ENCODE measurements at places on chromosomes 3 and 15. TPM values are rescaled to one million over a fixed set of nuclear protein-coding genes. Genes with fewer than 3 reads are reported as not detected.
A peak's percentile ranks its signal among the peaks of the same experiment; 100 is the strongest.

Gene ITIH1
- total RNA-seq: 1.3 TPM

Gene SLCO3A1
- total RNA-seq: 11.8 TPM

Gene THAP10
- total RNA-seq: 3.5 TPM

Gene LEKR1
- 0.43 TPM for total RNA-seq

Gene STRA6
- 4.5 TPM for total RNA-seq

DNA sequence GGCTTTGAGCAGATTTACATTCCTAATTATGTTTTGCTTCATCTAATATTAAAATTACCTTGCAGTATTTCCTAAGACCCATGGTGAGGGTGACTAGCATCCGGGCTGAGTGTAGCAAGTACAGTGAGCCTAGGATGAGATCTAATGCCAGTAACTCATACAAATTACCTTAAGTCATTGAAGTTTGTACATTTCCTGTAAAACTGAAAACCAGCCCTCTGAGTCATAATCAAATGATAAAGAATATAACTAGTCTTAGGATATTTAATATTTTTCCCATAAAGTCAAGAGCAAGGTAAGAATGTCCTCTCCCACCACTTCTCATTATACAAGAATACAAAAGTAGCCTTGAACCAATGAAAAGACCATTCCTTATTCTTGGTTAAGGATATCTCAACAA is 54.8 kb upstream of the CHRM5 start:
- H3K27me3 ChIP-seq: no peaks in the 10 kb centered on the region
- DNase-seq: no peak
- no peak overlapping the region for H3K4me3 ChIP-seq
- H3K36me3 ChIP-seq: no peaks in the 10 kb centered on the region
- H3K4me1 ChIP-seq: no peaks in the 10 kb centered on the region
- no peak overlapping the region for H3K27ac ChIP-seq

DNA sequence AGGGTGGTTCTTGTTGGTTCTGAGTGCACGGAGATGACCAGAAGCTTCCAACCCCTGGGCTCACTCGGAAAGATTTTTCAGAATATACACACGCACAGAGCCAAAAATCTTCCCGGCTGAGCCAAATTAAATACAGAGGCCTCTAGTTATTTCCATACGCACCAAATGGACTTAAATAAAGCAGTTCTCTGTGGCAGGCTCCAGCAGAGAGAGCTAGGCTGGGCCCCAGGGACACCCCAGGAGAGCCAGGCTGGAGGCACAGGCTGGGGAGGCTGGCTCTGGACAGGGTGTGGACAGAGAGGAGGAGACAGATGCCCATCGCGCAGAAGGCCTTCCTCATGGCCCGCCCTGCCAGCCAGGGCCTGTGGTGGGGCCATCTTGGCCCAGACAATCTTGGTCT is 115.9 kb downstream of the IQSEC1 start:
- H3K36me3 ChIP-seq: no peaks in the 10 kb centered on the region
- H3K27me3 ChIP-seq: no peaks in the 10 kb centered on the region
- peak overlapping the region; percentile 60 for H3K27ac ChIP-seq
- H3K4me1 ChIP-seq: peaks cover 54% of the 10 kb centered on the region

- no peak overlapping the region for H3K4me3 ChIP-seq
- no peaks in the 10 kb centered on the region for H3K27me3 ChIP-seq
- H3K4me1 ChIP-seq: no peaks in the 10 kb centered on the region
- DNase-seq: peak; percentile 3
- H3K27ac ChIP-seq: no peak overlapping the region
Measured at GRCh38 chr3:13708871-13709595, 160.1 kb downstream of the FBLN2 start.

GRCh38 chr3:196143708-196144382 is 62.0 kb upstream of the TFRC start:
- H3K4me3 ChIP-seq: no peak overlapping the region
- H3K36me3 ChIP-seq: no peaks in the 10 kb centered on the region
- no peak for DNase-seq
- no peaks in the 10 kb centered on the region for H3K4me1 ChIP-seq
- no peaks in the 10 kb centered on the region for H3K27me3 ChIP-seq
- no peak overlapping the region for H3K27ac ChIP-seq

DNA sequence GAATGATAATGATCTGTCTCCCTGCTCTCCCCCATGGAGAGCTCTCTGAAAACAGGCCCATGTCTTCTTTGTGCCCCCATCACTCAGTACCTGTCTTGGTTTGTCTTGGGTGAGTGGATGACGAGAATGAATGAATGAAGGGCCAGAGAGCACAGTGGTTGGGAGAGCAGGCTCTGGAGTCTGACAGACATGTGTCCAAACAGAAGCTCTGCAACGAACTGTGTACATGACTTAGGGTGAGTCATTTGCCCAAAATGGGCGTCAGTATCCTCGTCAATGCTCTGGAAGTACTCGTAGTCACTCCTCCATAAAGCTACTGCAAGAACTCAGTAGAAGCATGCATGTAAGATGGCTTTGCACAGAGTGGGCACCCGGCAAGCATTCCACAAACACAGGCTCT is 170.2 kb upstream of the TLE3 start:
- no peaks in the 10 kb centered on the region for H3K27me3 ChIP-seq
- peaks cover 50% of the 10 kb centered on the region for H3K4me1 ChIP-seq
- no peaks in the 10 kb centered on the region for H3K36me3 ChIP-seq
- DNase-seq: no peak

DNA sequence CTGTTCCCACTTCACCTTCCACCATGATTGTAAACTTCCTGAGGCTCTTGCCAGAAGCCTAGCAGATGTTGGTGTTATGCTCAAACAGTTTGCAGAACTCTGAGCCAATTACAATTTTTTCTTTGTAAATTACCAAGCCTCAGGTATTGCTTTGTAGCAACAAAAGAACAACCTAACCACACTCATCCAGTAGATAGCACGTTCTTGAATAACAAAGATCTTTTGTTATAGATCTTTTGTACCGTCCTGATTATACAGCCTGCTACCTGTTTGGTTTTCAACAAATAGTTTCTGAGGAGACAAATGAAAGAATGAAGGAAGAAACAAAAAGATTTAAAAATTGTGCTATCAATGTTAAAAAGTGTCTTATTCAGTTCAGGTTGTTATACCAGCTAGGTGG is 474.7 kb upstream of the ALCAM start:
- no peaks in the 10 kb centered on the region for H3K27me3 ChIP-seq
- no peaks in the 10 kb centered on the region for H3K4me1 ChIP-seq
- H3K27ac ChIP-seq: no peak overlapping the region

- no peak overlapping the region for H3K27ac ChIP-seq
- no peak overlapping the region for H3K4me3 ChIP-seq
- H3K27me3 ChIP-seq: peaks cover 5% of the 10 kb centered on the region
- no peaks in the 10 kb centered on the region for H3K4me1 ChIP-seq
Measured at GRCh38 chr15:98169551-98169950, 209.0 kb downstream of the ARRDC4 start.

GRCh38 chr15:93983526-93983925 is 247.8 kb upstream of the MCTP2 start:
- peak; percentile 46 for DNase-seq
- H3K4me1 ChIP-seq: no peaks in the 10 kb centered on the region
- H3K27me3 ChIP-seq: no peaks in the 10 kb centered on the region
- H3K4me3 ChIP-seq: no peak overlapping the region
- no peaks in the 10 kb centered on the region for H3K36me3 ChIP-seq
- no peak overlapping the region for H3K27ac ChIP-seq

DNA sequence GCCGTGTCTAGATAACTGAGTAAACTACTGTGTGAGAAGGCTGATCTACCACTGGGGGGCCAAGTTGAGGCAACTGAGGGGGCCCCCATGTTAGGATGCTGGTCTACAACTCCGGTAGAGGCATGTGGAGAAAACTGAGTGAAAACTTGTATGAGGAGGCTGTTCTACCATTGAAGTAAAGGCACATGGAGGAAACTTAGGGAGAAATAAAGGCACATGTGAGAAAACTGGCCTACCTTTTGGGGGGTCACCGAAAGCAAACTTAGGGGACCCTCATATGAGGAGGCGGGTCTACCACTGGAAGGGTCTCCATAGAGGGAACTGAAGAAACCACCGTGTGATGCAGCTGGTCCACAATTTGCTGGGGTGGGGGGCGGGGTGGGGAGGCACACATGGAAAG is 155.2 kb downstream of the FBLN2 start:
- no peak overlapping the region for H3K4me3 ChIP-seq
- H3K27ac ChIP-seq: no peak overlapping the region
- H3K4me1 ChIP-seq: no peaks in the 10 kb centered on the region
- H3K36me3 ChIP-seq: no peaks in the 10 kb centered on the region
- no peaks in the 10 kb centered on the region for H3K27me3 ChIP-seq

DNA sequence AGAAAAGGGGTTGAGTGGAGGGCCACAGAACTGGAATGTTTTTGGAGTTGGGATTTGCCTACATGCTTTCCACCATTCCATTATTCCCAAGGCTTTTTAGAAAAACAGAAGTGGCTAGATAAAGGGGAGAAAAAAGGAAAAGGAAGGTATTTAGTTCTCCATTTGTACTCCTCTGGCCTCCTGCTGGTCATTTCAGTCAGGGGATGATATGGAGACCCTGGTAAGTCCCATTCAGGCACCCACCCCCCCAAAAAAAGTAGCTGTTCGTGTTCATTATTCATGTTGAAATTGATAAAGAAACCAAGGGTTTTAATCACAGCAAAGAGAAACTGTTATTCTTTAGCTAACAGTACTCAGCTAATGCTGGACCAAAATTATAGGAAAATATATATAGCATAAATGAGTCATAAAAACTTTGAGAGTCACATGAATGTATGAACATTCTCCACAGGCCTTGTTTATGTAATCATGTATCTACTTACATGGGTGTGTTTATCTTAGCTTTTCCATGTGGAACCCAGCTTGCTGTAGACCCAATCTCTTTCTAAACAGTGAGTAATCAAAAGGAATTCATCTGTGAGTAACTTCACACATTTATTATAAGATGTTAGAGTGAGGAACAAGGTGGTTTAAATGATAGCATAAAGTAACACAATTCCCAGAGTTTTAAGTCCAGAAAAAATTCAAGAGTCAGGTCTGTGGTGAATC is 167.2 kb downstream of the KCNMB2 start:
- no peaks in the 10 kb centered on the region for H3K27me3 ChIP-seq
- H3K4me3 ChIP-seq: no peak overlapping the region
- H3K4me1 ChIP-seq: no peaks in the 10 kb centered on the region
- H3K27ac ChIP-seq: no peak overlapping the region
- H3K36me3 ChIP-seq: no peaks in the 10 kb centered on the region
- no peak for DNase-seq

DNA sequence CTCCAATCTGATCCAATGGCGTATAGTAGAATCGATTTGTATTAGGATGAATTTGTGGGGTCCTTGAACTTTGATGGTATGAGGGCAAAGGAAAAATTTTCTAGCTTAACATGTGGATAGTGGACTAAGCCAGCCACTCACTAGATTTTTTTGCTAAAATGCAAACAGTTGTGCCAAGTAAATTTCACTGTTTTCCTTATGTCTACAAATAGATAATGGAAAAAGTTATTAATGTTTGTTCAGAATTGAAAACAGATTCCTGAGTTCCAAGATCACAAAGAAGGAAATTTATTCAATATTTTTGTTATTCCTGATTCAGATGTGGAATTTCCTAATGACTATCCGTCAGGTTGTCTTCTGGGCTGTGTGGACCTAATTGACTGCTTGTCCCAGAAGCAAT is 35.2 kb upstream of the ZNF609 start:
- no peak for DNase-seq
- H3K36me3 ChIP-seq: peaks cover 41% of the 10 kb centered on the region
- no peak overlapping the region for H3K27ac ChIP-seq
- H3K4me1 ChIP-seq: peaks cover 7% of the 10 kb centered on the region
- no peak overlapping the region for H3K4me3 ChIP-seq
